ENCODE measurements at places on chromosomes 2 and 18.

DNA sequence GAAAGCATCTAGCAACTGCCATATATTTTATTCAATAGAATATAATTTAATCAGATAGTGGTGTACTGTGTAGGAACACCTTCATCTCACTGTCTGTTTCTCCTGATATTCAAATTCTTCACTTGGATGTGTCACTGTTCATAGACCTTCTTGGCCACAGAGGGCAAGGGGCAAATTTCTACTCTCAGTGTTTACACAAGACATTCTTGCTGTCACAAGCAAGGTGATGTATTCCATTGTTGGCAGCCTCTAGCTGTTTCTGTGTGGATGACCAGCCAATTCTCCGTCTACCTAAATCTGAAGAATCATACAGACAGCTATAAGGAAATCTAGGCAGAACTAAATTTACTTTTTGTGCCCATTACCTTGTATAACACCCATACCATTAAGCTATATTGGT lies 948.3 kb downstream of the CNTNAP5 start:
- no peak for DNase-seq

- no peak for DNase-seq
Measured at GRCh38 chr18:9596226-9596625, 18.1 kb downstream of the PPP4R1 start.

GRCh38 chr2:172404824-172405223 lies 22.6 kb upstream of the ITGA6 start:
- no peak for DNase-seq

DNA sequence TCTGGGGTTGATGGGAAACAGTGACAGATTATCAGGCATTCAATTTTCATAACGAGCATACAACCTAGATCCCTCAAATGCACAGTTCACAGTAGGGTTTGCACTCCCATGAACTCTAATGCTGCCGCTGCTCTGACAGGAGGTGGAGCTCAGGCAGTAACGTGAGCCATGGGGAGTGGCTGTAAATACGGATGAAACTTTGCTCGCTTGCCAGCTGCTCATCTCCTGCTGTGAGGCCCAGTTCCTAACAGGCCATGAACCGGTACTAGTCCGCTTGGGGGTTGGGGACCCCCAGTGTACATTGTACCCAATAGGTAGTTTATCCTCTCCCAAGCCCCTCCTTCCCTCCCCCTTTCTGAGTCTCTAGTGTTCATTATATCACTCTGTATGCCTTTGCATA lies 94.6 kb downstream of the PTH2R start:
- no peak for DNase-seq

GRCh38 chr2:176317623-176318065 lies 48.4 kb downstream of the MTX2 start:
- DNase-seq, result no peak
